ENCODE measurements at places on chromosomes 1 and 21.

GRCh38 chr1:156559797-156560385 lies 12.5 kb downstream of the IQGAP3 start:
- no peak for DNase-seq

- no peak for DNase-seq
Observed at GRCh38 chr1:17567582-17567981, 28.1 kb downstream of the ARHGEF10L start.

GRCh38 chr1:181222972-181223505 lies 134.5 kb downstream of the IER5 start:
- no peak for DNase-seq

GRCh38 chr1:94559921-94560320 lies 18.4 kb upstream of the F3 start:
- no peak for DNase-seq

DNA sequence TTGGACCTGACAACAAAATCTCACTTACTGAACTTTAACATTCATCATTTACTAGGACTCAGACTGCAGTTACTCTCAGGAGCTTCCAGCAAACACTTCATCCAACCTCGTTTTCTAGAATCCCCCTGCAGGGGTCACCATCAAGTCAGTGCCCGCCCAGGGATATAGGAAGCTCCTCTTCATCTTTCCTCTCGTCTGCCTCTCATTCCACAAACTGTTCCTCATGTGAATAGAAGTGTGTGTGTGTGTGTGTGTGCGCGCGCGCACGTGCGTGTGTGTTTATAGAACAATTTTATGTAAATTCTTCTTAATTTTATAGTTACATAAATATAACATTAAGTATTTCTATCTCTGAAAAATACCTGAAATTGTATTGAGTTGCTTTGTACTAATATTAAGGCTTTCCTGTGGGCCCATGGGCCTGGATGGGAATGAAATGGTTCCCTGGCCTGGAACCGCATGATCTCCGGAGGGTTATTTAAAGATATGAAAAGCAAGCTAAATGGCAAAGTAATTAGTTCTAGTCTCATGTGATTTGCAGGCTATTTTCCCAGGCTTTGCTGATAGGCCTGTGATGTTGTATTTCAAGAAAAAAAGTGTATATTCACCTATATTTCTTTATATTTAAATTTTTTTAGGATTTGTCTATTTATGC lies 21.7 kb upstream of the ABCD3 start:
- no peak for DNase-seq

DNA sequence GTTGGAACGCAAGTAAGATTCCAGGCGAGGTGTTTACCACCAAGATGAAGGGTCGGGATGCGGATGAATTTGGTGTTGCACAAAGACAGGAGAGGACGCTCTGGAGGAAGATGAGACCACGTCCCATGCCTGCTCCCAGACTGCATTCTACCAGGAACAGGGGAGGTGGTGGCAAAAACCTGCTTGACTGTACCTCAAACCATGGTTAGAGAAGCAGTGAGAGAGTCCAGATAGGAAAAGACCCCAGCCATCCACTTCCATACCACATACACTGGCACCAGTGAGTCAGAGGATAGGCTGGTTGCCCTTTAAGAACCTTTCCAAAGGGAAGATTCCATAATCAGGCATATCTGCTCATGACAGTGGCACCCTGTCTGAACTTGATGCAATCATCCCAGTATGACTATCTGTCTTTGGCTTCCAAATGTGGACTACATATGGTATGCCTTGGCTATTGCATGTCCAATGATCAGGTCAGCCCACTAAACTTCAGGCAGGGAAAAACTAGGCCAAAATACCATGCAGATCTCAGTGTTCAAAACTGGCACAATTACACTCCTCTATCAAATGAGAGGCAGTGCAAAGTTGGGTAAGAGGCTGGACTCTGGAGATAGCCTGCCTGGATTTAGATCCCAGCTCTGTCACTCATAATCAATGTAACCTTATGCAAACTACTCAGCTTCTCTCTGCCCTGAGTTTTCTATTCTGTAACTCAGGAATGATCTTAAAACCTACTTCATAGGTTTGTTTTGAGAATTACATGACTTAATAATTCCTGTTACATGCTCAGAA lies 20.6 kb downstream of the NPR1 start:
- DNase-seq = no peak

DNA sequence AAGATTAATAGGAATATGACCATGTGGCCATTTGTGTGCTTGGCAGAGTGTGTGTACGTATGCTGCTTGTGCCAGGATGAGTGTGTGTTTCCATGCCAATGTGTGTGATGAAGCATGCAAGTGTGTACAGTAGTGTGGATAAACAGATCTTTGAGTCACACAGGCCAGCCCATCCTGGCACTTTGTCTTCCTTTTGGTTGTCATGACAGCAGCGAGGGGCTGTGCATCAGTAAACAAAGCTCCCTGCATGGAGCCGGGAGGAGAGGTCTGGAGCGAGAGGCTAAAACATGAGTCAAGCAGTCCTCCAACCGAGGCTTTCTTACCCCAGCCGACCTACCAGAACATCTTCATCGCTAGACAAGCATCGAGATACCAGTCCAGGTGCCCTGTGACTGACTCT lies 221.2 kb downstream of the CACNA1E start:
- no peak for DNase-seq

DNA sequence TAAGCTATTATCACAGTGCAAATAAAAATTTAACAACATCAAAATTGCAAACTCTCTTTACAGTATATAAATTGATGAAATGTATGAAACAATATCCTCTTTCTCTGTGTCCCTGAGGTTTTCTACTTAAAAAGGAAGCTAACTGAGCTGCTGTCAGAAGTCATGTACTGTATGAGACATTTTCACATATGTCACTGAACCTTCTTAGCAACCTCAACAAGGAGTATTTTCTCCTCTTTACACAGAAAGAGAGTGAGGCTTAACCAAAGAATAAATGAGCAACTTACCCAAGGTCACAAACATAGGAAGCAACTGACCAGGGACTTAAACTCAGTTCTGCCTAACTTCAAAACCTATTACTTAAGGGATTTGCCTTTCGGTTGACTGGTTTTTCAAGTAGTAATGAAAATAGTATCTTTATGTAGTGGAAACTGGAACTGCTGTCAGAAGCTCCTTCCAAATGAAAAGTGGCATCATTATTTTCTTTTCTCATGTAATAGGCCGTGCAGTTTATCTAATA lies 288.9 kb downstream of the LRRIQ3 start:
- no peak for DNase-seq

GRCh38 chr1:160997323-160998038 lies 23.5 kb downstream of the F11R start:
- peak; percentile 59 for DNase-seq

DNA sequence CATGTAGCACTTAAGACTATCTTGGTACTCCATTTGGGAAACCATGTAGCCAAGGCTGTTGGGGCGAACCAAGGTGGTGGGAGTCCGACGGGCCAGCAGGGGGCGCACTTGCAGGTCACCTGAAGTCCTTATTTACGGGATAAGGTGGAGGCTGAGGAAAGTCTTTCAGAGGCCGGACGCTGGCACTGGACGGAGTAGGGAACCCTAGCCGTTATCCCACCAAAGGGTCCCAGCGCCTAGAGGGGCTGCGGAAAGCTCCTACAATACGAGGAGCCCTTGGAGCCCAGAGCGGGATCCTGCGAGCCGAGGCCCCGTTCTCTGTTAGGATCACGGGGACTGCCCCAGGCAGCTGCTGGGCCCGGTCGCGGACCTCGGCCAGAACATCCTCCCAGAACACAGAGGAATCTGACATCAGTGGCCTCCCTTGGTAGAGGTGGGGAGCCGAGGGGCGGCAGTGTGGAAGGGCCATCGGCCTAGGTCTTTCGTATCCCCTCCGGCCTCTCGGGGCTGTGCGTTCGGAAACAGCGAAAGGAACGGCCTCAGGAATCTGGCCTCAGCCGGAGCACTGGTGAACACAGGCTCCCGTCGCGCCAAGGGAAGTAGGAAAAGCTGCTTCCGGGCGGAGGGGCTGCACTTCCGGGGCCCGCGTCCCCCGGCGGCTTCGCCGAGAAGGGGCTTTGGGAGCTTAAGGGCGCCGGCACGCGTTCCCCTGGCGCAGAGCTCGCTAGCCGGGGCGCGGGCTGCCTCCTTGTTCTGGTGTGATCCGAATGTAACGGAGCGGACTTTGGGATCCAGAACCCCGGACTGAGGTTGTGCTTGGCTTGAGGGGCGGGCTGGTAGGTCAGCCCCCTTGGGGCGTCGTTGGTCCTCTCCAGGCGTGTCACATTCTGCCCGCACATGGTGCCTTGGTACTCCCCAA lies 29.9 kb upstream of the RPTN start:
- peak; percentile 65 for DNase-seq

- no peak for DNase-seq
Observed at GRCh38 chr1:11955221-11955620, 20.7 kb downstream of the PLOD1 start.

DNA sequence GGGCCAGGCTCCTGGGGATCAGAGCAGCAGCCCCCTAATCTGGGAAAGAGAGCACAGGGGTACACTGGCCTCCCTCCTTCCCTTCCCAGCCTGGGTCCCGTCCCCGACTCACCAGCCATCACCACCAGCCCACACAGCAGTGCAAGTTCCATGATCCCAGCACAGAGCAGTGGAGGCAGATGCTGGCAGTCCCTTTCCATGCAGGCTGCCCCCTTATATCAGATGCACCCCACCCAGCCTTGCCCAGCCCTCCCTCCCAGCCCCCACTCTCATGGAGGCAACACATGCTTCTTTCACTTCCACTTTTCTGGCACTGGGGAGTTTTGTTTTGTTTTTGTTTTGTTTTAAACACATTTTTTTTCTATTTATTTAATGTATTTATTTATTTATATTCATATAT lies at the start of gene PLA2G2D:
PLA2G2D (minus strand) TSS at position 190 of the 400 bp plus-strand sequence; CDS start at position 152, 38 bp downstream.
- no peak for DNase-seq

- DNase-seq = no peak
Observed at GRCh38 chr1:202276920-202277319, 64.8 kb downstream of the UBE2T start.

DNA sequence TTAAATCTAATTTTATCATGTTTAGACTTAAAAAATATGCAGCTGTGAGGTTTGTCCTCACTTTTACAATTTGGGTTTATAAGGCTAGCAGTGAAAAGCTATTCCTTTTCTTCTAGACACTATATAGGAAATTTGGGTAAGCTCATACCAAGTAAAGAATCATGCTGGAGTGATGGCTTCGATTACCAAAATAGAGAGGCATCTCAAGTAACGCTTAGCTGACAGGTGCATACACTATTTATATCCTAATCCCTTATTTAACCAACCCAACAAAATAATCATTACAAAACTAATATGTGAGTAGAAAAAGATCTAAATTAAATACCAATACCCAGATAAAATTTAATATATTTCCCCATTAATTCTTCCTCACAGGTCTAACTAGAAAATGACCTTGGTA lies 193.2 kb downstream of the LHX8 start:
- DNase-seq = no peak

DNA sequence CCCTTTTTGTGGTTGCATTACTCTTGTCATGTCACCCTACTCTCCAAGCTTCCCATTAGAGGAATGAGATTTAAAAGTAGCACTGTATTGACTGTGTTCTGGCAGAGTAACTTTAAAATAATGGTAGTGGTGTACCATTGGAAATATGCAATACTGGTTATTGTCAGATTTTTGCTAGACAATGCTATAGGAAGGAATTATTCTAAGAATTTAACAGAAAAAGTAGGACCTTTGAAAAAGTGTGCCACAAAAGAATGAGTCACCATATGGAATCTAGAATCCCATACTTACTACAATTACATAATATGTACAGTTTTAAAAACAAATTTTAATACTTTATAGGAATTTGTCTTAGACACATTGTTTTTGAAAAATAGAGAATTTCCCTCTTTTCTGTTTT lies 13.8 kb downstream of the MIER1 start:
- no peak for DNase-seq

DNA sequence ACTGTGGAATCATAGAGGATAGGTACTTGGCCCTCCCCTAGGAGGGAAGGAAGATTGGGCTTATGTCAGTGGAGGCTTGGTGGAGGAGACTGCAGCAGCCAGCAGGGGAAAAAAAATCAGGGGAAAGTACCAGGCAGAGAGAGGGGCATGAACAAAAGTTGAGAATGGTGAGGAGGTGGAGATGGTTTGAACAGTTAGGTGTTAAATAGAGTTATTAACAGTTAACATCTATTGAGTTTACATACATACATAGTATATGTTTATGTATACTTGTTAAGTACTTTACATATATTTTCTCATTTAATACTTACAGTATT lies 136.5 kb upstream of the HNRNPU start:
- no peak for DNase-seq

GRCh38 chr21:34274001-34274400 lies 89.8 kb upstream of the KCNE2 start:
- DNase-seq = no peak

- DNase-seq = no peak
Observed at GRCh38 chr1:38135625-38136414, 89.2 kb upstream of the POU3F1 start.

DNA sequence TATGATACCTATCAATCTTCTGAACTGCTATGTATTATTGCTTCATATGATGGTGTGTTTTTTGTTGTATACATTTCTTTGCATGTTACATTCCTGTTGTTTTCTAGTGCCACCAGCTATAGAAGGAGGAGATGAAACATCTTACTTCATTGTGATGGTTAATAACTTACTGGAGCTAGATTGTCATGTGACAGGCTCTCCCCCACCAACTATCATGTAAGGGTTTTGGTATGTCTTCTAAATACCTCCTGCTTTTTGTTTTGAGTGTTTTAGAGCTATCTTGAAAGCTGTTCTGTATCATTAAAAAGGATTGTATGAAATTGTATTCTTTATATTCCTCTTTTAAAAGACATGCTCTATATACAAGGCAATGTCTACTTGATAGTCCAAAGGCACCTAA lies 282.7 kb downstream of the HMCN1 start:
- DNase-seq = no peak

DNA sequence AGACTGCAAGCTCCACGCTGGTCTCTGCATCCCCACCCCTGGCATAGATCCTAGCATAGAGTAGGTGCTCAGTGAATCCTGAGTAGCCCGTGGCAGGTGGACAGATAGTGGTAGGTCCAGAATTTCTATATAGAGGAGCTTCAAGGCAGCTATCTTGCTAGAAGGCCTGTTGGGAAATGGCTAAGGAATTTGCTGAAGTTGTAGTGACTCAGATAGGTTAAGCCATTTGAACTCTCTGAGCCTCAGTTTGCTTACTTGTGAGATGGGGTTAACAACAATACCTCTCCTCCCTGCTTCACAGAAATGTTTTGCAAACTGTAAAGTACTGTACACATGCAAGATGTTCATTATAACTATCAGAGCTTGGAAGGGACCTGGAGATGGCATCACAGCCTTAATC lies 23.4 kb upstream of the EPHB2 start:
- no peak for DNase-seq

DNA sequence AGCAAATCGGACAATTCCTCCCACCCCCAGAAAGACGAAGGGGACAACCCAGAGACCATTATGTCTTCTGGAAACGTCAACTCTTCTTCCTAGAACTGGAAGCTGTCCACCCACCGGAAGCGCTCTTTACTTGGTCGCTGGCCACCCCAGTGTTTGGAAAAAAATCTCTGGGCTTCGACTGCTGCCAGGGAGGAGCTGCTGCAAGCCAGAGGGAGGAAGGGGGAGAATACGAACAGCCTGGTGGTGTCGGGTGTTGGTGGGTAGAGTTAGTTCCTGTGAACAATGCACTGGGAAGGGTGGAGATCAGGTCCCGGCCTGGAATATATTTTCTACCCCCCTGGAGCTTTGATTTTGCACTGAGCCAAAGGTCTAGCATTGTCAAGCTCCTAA lies 3.2 kb downstream of the S1PR1 start:
- DNase-seq = no peak

GRCh38 chr1:84960371-84960770 lies 36.5 kb downstream of the MCOLN2 start:
- no peak for DNase-seq

GRCh38 chr1:55560266-55560665 lies 345.1 kb upstream of the USP24 start:
- no peak for DNase-seq
